ENCODE measurements at places on chromosomes 1 and 21.
A peak's percentile ranks its signal among the peaks of the same experiment; 100 is the strongest.

DNA sequence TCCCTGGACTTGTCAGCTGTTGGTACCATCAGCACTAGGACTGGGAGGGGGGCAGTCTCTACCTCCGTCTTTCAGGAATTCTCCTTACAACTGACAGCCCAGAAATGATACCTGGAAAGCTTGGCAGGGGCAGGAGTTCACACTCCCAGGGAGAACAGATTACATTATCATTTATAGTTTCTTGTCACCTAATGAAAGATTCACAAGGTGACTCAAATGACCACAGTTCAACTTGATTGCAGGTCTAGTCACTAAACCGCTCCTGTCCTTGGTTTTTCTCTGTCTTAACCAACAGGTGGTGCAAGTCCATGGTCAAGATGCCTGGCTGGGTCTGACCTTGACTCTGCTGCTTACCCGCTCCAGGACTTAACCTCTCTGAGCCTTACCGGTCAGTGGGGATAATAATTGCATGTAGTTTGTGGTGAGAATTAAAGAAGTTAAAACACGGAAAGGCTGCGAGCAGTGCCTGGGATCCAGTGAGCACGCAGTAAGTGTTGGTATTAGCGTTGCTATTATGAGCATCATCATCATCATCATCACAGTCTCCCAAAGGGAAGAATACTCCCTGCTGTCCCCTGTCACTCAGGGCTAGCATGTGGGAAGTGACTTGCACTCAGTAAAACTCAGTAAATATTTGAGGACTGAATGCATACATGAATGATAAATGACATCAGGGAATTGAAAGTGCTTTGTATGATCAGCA, 125.3 kb upstream of the CD34 start:
- DNase-seq: no peak

DNA sequence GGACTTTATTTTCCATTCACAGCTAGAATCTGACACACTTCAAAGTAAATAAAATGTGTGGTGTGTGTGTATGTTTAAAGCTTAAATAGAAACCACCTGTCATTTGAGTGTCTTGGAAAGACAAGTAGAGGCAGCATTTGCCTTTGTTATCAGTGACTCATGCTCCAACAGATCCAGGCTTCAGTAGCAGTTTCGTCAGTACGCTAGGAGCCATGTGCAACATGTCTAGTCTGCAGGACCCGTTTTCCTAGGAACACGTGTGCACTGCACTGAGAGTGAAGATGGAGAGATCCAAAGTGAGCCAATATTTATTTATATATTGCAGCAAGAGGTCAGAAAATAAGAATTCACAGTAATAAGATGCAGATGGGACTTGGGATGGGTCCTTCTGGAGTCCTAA, 41.8 kb downstream of the SGIP1 start:
- DNase-seq: no peak

- DNase-seq: no peak
These were observed 831 bp upstream of the FOXD2 start for GRCh38 chr1:47436979-47437446.

GRCh38 chr1:236751385-236751784, 43.7 kb upstream of the MTR start:
- no peak for DNase-seq

DNA sequence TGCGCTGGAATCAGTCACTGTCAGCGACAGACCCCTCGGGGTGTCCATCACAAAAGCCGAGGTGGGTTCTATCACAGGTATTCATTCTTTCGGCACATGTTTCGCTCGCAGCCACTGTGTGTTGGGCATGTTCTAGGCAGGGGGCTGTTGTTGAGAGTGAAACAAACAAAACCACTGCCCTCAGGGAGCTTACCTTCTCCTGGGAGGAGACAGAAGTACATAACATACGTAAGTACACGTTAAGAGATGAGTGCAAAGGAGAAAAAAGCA, 6.6 kb downstream of the ATF3 start:
- DNase-seq: no peak

- no peak for DNase-seq
These were observed 28.7 kb downstream of the COL6A2 start for GRCh38 chr21:46126309-46127238.

DNA sequence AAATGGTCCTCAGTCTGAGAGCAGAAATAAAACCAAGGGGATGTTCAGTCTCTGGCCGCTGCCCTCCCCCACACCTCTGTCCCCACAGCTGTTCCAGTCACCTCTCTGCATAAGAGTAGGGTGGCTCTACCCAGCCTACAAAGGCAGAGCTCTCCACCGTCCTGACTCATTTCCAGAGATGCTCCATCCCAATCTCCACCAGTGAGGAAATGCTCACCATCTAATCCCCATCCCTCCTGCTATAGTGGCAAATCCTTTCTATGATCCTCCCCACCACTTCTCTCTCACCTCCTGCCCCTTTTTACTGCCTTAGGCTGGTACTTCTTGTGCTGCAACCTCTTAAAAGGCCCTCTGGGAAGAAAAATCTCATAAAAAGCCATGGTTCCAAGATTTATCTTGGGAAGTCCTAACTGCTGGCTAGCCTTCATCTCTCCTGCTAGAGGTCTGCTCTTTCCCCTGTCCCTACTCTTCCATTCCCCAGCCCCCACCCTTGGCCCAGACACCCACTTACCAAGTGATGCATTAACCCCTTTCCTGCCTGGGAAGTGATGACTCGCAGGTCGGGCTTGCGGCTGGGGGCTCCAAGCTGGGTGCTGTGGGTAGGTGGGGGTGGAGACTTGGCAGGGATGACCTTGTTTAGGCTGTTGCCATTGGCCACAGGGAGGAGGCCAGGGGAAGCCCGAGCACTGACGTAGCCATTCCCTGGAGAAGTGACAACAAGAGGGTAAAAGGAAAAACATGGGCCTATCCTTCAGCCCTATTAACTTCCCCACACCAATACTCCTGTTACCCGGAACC, 23.9 kb downstream of the MEF2D start:
- no peak for DNase-seq

GRCh38 chr1:44821240-44821715, 13.0 kb downstream of the BTBD19 start:
- no peak for DNase-seq

GRCh38 chr1:6785318-6785727, at the start of gene CAMTA1:
TSS of gene CAMTA1 (plus strand) at chr1:6785454. CDS start at chr1:6785531, 77 bp downstream.
- no peak for DNase-seq

DNA sequence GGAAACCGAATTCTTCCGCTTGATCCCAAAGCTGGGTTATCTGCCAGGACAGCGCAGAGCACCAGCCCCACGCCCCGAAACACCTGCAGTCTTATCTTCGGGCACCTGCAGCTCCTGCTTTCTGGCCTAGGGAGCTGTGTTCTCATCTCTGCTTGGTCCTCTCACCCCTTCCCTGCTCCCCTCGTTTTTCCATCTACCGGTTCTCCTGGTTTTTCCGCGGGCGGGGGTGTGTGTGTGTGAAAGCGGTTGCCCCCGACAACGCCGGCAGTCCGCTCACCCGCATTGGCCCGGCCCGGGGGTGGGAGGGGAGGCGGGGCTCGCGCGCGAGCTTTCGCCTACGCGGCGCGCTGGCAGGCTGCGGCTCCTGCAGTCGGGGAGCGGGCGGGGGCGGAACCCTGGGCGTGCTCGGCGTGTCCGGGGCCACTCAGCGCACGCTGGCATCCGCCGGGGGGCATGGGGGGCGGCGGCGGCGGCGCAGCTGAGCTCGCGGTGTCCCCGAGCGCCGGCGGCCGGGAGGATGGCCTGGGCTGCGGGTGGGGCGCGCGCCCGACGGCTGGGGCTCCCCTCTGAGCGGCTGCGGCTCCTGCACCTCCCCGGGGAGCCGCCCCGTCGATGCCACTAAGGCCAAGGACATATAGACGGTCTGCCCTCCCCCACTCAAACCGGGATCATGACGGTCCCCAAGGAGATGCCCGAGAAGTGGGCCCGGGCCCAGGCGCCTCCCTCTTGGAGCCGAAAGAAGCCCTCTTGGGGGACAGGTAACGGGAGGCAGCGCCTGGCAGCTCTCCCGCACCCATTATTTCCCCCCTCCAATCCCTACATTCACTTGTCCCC, 3.2 kb downstream of the ATP8B2 start:
- no peak for DNase-seq

- peak; percentile 13 for DNase-seq
These were observed 7.7 kb downstream of the SUCO start for GRCh38 chr1:172540635-172541034.

DNA sequence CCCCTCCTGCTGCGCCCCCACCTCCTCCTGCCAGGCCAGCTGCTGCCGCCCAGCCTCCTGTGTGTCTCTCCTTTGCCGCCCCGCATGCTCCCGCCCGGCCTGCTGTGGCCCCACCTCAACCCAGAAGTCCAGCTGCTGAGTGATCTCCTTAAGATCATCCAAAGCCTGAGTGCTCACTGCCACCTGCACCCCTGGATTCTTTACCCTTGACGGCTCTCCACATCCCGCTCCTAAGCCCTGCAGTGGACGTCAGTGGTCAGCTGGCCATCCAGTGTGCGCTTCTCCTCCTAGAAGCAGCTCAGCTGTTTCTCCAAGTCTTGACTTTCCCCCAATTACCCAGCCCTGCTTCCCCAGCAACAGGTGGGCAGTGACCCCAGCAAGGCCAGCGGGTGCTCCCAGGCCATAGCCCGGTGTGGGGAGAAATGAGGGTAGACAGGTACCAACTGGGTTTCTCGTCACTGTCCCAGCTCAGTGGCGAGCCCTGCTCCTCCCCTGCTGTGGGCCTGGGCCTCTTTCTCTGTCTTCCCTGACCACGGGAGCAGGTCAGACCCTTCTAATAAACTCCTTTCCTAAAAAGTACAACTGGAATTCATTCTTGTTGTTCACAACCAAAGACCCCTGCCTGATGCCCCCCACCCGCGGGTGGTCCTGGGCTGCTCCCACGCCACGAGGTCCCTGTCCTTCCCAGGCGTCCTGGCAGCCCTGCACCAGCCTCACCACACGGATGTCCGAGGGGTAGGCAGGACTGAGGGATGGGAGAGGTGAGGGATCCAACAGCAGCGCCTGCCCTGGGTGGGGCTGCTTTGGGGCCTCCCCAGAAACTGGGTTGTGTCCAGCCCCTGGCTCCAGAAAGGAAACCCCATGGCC, 1.4 kb downstream of the KRTAP10-7 start:
- DNase-seq: no peak

- no peak for DNase-seq
These were observed 312.5 kb upstream of the DUSP10 start for GRCh38 chr1:222054416-222054815.

DNA sequence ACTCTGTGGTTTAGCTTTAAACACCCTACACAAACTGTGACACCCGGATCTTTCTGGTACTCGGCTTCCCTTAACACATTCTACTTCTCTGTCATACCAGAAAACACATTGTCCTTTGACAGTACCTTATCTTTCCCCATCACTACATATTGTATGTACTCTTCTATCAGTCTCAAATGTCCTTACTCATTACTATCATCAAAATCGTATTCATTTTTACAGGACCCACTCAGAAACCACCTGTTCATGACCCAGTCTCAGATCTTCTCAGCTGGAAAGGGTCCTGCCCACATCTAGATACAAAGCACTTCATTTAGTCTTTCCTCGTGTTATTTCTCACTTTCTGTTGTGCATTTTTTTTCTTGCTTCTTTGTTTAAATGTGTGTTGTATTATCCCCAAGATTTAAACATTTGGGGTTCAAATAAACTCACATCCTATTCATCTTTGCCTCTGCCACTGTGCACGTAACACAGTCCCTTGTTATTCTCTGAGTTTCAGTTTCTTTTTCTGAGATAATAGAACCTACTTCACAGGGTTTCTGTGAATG, 27.7 kb downstream of the CD34 start:
- no peak for DNase-seq

- DNase-seq: no peak
These were observed 377.9 kb downstream of the LTN1 start for GRCh38 chr21:28614791-28615190.

DNA sequence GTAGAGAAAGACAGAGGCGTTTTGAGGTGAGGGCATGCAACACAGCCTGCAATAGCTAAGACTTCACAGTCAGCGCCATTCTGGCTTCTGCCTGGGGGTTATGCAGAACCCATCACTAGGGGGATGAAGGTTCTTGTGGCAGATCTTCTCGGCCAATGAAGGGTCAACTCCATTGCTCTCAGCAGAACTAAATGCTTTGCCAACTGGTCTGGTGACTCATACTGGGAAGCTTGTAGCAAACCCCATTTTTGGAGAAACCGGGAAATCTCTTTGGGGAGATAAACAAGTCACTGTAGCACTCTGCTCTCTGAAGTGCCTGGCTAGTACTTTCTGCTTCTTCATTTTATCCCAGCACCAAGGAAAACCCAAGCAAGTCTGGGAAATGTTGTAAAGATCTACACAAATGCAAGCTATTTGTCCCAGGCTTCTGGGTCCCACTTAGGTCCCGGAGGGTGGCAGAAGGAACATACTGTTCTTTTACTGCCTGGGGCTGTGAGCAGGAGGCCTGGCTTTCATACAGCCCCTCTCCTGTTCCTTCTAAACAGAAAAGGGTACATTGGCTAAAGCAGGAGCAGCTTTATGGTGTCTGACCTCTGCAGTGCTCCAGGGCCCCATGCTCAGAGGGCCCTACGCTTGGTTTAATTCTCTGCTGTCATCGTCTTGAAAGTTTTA, 28.8 kb downstream of the SHISA4 start:
- no peak for DNase-seq

DNA sequence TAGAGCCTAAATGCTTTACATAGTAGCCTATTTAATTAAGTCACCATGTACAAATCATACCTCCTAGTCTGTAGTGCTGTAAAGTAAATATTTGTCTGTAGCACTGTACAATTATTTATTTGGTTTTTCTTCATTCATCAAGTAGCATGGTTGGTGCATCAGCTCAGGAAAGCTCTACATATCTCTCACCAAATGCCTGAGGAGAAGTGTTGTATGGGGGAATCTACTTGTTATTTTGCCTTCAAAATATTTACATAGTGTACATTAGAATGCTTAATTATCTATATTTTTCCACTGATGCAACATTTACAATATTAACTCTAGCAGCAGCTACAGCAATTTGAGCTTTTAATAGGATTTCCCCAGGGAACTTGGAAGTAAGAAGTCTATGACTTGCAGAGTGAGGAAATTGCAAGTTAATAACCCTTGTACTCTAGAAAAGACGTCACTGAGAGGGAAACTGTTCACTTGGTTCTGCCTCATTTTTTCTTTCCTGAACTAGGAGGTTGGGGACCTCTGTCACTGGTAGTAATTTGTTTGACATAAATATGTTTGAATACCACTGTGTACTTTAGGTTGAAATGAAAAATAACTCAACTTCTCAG, 207.4 kb downstream of the PDE4B start:
- no peak for DNase-seq

- DNase-seq: no peak
These were observed 72.4 kb downstream of the DUSP10 start for GRCh38 chr1:221669441-221669840.

- no peak for DNase-seq
These were observed 11.6 kb downstream of the CDC42BPA start for GRCh38 chr1:227306689-227307088.

DNA sequence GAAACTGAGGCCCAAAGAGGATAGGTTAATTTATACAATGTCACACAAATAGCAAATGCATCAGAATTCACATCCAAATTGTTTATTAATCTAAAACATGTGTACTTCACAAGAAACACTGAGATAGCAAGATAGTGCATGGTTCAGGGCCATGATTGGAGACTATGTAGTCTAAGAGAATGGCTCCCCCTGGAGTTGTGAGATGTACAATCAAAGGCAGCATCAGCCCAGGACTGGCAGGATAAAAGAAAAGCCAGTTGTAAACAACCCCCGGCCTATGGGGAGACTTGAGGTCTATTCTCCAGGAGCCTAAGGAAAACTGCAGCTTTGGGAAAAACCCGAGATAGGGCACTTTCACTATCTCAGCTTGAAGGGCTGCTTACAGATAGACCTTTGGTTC, 511.0 kb downstream of the OMA1 start:
- no peak for DNase-seq

- DNase-seq: peak; percentile 38
These were observed at the start of gene GLMP for GRCh38 chr1:156295391-156295947. TSS of gene GLMP (minus strand) at chr1:156295679. CDS start at chr1:156295645, 34 bp downstream.

- DNase-seq: no peak
These were observed 480.6 kb downstream of the SETD4 start for GRCh38 chr21:35579520-35580293.

All from KG1 (cell line).